ENCODE measurements at places on chromosomes 1 and 21.

DNA sequence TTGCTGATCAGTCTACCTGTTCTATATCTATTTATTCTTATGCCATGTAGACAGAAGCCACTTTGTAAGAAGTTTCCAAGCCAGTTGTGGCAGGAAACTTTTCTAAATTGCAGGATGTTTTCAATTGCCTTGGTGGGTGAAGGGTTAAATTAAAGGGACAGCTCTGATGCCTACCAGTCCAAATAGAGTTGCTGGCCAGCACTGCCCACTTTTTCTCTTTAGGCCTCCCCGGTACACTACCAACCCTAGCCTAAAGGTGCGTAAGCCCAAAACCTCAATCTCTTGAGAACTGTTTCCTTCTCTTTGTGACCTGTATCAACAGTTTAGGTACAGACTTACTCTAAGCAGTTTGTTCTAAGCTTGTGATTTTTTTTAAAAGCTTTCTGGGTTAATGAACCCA is 15.5 kb downstream of the SUSD4 start:
- no peak for DNase-seq

- no peak for DNase-seq
Observed at GRCh38 chr1:88701275-88701674, 17.2 kb downstream of the PKN2 start.

DNA sequence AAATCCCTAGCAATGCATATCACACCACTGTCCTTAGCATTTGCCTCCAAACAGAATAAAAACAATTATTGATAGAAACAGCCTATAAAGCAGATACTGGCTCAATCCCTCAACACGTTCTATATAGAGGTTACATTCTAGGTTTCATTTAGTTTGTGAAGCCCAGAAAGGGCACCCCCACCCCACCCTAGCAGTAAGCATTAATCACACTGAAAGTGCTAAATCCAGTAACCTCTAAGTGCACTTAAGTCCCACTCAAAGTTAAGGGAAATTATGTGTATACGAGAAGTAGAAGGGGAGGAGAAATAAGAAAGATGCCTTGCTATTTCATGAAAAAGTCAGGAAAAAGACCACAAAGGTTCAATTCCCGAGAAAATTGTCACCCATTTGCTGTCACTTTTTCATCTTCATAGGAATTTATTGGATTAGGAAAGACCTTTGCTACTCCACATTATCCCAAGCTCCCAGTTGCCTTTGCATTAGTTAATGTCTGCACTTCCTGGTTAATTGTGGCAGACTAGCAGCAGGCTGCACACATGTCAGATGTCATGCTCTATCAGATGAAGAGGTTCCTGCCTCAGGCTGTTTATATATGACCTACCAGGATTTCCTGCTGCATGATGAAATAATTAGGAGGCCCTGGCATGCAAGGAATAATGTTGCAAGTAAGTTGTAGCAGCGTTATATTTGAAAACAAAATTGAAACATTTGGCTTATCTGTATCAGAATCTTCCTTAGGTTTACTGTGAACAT is 54.5 kb upstream of the LHX8 start:
- DNase-seq = no peak

DNA sequence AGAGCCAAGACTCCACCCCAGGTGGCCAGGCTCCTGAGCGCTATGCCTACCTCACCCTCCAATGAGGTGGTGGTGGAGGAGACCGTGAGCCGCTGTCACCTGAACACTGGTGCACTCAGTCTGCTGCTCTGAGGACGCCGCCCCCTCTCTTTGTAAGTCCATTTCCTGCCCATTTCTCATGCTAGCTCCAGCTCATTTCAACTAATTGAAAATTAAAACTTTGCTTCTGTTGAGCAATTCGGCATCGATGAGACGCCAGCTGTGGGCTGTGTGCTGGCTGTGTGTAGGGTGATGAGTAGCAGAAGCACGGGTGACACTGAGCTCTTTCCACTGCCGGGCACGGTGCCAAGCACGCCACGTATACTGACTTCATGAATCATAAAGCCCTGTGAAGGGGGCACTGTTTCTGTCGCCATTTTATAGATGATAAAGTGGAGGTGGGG is 11.2 kb downstream of the TNFRSF1B start:
- peak; percentile 92 for DNase-seq

DNA sequence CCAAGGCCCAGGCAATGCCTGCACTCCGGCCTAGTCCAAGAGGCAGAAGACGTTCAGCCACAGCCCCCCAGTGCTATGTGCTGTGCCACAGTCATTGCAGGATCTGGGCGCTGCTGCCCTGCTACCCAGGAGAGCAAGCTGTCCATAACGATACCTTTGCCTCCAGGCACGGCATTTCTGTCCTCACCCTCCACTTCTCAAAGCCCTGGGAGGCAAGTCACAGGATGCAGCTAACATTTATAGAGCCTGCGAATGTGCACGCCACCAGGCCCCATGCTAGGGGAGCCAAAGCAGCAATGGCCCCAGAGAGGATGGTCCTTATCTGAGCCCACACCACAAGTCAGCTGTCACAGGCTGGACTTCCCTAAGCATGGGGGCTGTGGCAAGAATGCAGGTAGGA is 13.8 kb downstream of the LRP8 start:
- no peak for DNase-seq

DNA sequence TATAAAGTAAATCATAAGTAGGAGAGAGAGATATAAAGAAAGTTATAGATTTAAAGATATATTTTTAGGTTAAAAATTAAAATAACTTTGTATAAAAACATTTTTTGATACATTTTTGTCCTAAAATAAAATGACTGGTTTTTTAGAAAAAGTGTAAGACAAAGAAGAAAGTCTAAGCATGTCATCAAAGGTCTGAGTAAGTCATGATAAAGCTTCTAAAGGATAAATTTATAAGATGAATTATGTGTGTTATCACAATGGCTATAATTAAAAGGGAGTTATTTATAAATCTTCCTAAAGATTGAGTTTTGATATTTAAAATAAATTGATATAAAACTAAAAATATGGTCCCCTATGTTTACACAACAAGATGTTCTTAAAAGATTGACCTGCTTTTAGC is 370.9 kb downstream of the PTPRU start:
- DNase-seq = no peak

- no peak for DNase-seq
Observed at GRCh38 chr1:226975259-226976250, 35.5 kb downstream of the COQ8A start.

- DNase-seq = no peak
Observed at GRCh38 chr1:182855911-182856310, 16.8 kb downstream of the DHX9 start.

GRCh38 chr1:233033361-233033760 is 83.0 kb downstream of the NTPCR start:
- no peak for DNase-seq

- no peak for DNase-seq
Observed at GRCh38 chr1:82586473-82586872, 785.7 kb downstream of the ADGRL2 start.

- no peak for DNase-seq
Observed at GRCh38 chr21:14499316-14499715, 46.8 kb downstream of the SAMSN1 start.

DNA sequence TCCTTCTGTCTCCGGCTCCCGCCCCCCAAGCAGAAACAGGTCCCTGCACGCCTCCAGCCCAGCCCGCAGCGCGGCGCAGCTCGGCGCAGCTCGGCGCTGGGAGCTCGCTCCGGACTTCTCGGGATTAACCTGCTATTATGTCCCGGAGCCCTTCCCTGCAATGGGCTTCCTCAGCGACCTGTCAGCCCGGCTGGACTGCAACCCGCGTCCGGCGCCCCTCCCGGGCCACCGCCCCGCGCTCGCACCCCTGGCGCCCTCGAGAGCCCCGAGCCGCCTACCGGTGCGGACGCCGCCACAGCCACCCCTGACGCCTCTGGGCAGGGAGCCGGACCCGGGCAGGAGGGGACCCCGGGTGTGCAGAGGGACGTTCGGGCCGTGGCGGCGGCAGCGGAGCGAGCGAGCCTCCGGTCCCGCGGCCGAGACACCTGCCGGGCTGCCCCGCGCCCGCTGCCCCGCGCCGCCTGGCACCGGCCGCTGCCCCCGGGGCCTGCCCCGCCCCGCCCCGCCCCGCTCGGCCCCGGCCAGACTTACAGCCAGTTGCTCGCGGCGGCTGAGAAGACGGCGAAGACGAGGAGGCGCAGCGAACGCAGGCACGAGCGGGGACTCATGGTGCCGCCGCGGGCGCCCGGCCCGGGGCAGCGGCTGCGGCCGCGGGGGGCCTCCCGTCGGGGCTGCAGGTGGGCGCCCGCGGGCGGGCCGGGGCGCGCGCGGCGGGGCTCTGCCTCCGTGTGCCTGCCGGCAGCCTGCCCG is 407 bp downstream of the WNT4 start:
- DNase-seq = peak; percentile 19

- DNase-seq = no peak
Observed at GRCh38 chr1:24452922-24453485, 37.4 kb downstream of the NIPAL3 start.

- DNase-seq = no peak
Observed at GRCh38 chr1:198943484-198944187, 304.8 kb downstream of the PTPRC start.

DNA sequence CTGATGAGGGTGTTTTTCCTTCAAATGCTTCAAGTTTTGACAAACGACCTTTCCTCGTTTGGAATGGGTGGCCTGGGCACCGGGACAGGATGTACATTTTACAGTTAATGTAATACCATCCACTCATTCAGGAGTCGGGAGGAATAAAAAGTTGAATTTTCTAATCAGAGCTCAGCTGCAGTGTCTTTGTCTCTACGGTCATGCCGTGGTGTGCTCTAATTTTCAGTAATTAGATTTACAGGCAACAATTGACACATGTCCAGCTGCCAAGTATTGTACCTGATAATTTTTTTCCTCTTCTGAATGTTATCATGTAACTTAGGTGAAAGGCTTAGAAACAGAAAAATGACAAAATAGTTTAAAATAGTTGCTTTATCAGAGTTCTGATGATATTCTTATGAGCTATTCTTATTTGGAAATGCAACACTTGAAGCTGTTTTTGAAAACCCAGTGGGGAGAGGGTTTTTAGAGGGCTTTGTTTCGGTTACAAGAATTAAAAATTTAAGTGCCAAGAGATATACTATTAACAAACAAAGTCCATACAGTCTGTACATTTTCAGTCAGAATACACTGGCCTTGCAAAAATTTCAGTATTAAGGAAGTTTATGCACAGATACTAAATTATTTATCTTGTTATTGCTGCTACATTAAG is 1.0 kb downstream of the CDKN2C start:
- no peak for DNase-seq

DNA sequence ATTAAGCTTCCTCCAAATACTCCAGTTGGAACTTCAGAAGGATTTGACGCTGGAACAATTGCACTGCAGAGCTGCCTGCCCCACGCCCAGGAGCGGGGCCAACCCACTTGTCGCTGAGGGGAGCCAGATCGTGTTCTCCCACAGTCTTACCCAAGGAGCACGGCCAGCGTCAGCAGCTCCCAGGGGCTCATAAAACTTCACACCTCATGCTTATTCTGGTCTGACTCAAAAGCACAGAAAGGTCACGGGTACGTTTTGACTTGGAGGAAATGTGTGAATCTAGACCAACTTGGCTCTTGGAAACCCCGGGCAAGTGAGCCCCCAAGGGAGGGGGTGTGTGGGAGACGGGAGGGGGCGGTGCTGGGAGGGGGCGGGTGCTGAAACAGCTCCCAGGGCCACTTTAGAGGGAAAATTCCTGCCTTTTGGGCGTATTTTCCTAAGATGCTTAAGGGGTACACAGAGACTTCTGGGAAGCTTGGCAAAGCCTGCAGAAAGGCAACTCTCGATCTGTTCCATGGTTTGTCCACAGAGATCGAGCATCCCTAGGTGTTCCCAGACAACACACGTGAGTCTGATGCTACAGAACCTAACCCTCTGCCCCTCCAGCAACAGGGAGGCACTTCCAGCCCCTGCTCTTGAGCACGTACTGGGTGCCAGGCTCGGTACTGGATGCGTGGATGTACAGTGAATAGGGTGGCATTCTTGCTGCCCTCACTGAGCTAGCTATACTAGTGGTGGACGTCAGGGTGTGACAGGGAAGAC is 98.9 kb downstream of the DHRS3 start:
- peak; percentile 78 for DNase-seq

DNA sequence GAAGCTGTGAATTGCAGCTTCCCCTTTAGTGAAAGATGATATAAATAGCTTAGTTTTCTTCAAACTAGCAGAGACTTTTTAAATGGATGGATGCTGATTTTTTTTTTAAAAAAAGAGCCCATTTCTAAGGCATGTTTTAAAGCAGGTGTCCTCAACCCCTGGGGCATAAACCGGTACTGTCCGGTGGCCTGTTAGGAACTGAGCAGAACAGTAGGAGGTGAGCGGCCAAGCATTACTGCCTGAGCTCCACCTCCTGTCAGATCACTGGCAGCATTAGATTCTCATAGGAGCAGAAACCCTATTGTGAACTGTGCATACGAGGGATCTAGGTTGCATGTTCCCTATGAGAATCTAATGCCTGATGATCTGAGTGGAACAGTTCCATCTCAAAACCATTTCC is 31.2 kb downstream of the CR1L start:
- DNase-seq = no peak

GRCh38 chr1:209057901-209058300 is 525.6 kb upstream of the CAMK1G start:
- no peak for DNase-seq

DNA sequence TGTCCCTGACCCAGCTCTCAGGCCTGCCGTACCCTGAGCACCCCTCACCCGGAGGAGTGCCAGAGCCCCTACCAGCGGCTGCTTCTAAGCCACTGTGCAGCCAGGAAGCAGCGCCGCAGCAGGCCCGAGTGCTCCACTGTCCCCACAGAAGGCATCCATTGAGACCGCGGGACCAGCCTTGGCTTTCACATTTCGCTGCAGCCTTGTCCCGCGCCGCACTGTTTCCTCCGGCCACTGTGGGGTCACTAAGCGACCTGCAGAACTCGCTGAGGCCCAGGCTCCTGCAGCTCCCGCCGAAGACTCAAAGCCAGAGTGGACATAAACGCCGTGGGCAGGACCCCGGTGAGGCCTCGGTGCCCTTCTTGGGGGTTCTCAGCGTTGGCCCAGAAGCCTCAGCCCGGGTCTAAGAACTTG is 3.0 kb downstream of the ALX3 start:
- no peak for DNase-seq
